ENCODE measurements at places on chromosomes 3 and 15. TPM values are rescaled to one million over a fixed set of nuclear protein-coding genes. Genes with fewer than 3 reads are reported as not detected.

Gene CACNA1D
- 0.98 TPM for total RNA-seq

Gene HES1
- total RNA-seq: 14.4 TPM

Gene AKAP13
- 45.4 TPM for total RNA-seq

Gene AADACL2
- not detected for total RNA-seq

Gene CSPG4
- total RNA-seq: 0.08 TPM

Gene LSAMP
- total RNA-seq: 0.10 TPM

Gene GNAI2
- 46.7 TPM for total RNA-seq
